ENCODE measurements at places on chromosomes 2 and 18.
A peak's percentile ranks its signal among the peaks of the same experiment; 100 is the strongest.

DNA sequence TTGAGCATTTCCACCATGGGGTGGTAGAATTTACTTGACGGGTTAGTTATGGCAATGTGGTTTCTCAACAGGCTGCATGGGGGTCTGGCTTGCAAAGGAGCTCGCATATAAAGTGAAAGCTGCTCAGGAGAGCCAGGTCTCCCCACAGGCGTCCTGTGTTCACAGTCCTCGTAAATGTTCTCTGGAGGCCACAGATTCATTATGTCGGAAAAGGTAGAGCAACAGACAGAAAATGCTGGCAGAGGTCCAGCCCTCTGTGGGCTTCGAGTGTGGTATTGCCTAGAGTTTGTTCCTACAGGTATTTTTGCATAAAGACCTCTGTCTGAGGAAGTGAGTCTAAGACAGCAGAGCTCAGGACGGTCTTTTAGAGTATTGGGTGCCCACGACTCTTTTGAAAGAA is 96.4 kb downstream of the CDCA7 start:
- DNase-seq: no peak

DNA sequence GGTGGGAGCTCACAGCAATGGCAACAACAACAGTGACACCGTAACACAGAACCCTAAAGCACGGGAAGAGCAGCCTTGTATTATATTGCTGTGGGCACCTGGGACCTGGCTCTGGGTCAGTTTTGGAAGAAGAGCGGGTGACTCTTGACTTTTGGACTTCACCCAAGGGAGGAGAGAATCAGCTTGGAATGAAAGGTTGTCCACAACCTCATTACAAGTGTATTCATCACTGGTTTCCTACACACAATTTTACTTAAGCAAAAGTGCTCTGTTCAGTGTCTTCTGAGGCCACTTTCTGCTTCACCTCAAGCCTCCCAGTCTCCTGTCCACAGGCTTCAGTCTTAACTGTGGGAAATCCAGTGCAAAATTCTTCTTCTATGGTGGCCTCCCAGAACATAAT is 263.8 kb downstream of the KCNE4 start:
- no peak for DNase-seq

- DNase-seq: no peak
Observed at GRCh38 chr2:240462707-240463273, 27.3 kb downstream of the GPC1 start.

DNA sequence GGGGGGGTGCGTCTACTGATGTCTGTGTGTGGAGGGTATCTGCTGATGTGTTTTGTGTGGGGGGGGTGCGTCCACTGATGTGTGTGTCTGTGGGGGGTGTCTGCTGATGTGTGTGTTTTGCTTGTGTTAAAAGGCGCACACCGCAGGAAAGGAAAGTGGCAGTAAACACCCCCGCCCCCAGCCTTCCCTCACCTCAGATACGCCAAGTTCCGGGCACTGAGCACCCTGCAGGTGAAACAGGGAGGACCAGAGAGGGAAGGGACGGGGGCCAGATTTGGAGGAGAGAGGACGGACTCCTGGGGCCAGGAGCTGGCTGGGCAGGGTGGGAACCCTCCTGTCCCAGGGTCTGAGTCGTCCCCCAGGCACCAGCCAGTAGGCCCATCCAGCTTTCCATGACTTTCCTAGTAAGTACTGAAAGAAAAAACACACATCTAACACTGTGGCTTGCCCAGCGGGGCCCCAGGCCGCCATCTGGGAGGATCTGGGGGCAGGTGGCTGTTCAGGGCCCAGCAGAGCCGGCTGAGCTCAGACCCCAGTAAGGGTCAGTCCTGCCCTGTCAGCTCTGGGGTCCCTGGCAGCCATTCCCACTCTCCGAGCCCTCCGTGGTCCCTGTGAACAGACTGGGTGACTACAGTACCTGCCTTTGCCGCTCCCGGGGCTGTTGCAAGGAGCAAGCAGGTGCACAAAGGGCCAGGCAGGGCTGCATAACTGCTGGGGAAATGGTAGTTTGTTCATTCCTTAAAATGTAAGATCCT is 126.9 kb downstream of the NFATC1 start:
- DNase-seq: peak; percentile 47

DNA sequence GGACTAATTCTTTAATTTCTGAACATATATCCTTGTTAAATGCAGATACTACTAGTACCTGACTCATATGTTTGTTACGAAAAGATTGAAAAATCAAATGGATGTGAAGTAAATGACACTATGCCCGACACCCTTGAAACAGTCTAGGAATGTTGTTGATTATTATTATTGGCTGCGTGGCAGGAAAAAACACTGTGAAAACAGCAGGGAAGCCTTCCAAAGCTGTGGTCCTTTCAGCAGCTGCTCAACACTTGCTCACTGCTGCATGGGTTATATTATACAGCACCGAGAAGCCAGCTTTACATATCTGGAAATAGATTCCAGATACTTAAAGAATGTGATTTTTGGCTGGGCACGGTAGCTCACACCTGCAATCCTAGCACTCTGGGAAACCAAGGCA is 26.5 kb downstream of the CRYGD start:
- DNase-seq: no peak

DNA sequence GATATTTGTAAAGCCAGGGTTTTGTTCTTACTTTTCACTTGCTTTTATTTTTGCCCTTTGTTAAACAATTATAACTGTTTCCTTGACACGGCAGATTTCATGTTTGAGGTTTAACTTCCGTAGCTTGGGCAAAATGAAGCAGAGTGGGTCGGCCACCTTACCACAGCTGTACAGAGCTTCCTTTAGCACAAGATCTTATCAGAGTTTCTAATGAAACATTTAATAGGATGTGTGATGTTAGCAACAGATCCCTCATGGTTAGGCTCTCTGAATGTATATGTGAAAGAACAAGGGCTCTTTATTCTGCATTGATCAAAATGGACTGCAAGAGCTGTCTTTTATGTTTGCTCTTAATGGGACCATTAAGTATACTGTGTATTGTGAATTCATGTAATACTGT is 22.3 kb downstream of the RNF125 start:
- DNase-seq: no peak

- no peak for DNase-seq
Observed at GRCh38 chr2:43345391-43345813, 119.0 kb upstream of the ZFP36L2 start.
